ENCODE measurements at places on chromosomes 1 and 21.
A peak's percentile ranks its signal among the peaks of the same experiment; 100 is the strongest.

- no peak for DNase-seq
These were observed 51.0 kb downstream of the ADARB1 start for GRCh38 chr21:45125357-45125756.

- no peak for DNase-seq
These were observed 157.3 kb downstream of the GRIK3 start for GRCh38 chr1:36876990-36877389.

DNA sequence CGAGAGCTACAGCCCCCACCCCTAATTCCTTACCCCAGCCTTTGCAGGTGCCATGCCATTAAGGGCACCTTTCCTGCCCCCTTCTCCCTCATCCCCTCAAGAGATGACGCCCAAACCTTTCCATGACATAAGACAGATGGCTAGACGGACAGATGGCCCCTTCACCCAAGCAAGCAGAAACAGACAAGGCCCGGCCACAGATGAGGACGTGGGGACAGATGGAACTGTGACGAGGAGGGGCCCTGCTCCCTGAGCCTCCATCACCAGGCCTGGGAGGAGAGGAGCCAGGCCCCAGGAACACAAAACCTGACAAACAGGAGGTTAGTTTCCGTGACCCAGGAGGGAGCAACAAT lies 24.7 kb upstream of the PEF1 start:
- no peak for DNase-seq

GRCh38 chr1:20431176-20431460 lies 54.9 kb downstream of the CAMK2N1 start:
- DNase-seq: no peak

DNA sequence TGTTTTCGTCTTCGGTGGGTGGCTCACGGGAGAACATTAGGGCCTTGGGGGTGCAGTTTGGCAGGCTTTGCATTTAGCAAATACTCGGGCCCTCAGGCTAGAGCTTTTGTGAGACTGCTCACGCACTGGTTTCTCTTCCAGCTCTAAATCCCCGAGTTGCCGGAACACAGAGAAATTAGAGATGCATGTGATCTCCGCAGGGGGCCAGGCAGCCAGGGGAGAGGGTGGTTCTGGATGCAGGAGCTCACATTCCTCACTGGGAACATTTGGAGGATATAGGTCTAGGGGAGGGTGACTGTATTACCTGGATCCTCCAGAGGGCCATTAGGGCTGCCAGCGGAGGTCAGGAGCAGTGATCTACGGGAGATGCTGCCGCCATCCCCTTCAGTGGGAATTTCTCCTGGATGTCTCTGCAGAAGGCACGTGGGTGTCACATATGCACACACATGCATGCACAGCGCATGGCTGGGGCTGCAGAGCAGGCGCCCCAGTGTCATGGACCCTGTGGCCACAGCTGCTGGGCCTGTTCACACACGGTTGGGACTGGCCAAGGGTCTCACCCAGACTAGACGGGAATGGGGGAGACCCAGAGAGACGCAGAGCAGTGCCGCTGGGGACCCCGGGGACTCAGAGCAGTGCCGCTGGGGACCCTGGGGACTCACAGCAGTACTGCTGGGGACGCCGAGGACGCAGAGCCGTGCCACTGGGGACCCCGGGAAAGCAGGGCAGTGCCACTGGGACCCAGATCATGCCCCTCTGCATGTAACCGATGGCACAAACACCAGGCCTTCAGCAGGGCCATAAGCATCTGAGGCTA lies 258.7 kb downstream of the CAMTA1 start:
- no peak for DNase-seq

- DNase-seq: peak; percentile 36
These were observed 34.2 kb upstream of the ABCD3 start for GRCh38 chr1:94383966-94384408.

GRCh38 chr1:85289848-85290335 lies 13.5 kb upstream of the BCL10 start:
- no peak for DNase-seq

- peak; percentile 39 for DNase-seq
These were observed 1.7 kb upstream of the CLDN14 start for GRCh38 chr21:36481639-36482038.

DNA sequence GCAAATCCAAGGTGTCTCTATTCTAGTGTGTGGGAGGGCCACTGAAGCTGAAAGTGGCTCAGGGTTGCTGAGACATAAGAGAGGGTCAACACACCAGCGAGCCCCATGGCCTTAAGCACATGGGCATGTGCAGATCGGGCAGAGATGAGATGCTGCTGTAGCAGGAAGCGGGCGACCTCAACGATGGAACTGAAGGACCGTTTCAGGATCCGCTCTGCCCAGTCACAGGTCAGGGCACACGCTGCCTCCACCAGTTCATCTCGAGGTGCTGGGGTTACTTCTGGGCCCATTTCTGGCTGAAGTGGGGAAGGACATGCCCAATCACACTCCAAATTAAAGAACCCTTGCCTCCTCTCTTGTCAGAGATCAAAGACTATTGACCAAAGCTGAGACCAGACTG lies 3.5 kb downstream of the RFX5 start:
- no peak for DNase-seq

DNA sequence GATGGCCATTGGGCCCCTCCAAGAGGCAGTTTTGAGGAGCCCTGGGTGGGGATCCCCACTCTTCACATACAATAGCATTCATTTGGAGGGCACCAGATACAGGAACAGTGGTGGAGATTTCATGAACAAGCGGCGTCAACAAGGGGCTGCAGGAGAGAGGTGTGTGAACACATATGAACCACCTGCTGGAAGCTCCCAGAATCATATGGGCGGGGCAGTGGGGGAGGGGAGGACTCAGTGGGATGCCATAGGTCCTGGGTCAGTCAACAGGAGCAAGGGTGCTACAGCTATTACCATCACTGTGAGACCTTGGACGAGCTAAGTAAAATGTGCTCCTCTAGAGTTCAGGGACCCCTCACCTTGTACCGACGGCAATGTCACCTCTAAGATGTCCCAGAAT lies 100.4 kb upstream of the IRF2BP2 start:
- no peak for DNase-seq

DNA sequence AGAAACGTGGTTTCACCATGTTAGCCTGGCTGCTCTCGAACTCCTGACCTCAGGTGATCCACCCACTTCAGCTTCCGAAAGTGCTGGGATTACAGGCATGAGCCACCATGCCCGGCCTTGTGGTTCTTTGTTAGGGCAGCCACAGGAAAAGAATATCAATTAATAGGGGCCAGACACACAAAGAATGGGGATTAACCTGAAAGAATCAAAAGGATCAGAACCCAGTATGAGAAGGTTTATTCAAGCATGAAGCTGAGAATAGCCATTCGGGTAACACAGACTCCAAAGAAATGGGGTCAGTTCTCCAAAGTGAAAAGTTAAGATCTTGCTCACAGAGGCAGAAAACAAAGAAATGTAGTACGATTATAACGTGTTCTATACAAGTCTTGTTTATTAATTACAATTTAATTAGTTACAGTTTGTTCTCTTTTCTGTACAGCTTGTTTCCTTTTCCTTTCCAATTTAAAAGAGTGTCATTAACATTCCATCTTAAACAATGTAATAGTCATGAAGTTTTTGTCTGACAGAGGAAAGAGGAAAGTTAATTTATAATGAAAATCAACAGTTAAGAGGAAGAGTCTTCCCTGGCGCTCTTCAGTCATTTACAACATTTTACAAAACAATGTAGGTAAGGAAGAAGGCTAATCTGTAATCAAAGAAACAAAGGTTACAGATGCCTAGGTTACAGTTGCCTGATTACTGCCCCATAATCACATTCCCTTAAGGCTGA lies 51.3 kb upstream of the SLC45A1 start:
- DNase-seq: no peak

DNA sequence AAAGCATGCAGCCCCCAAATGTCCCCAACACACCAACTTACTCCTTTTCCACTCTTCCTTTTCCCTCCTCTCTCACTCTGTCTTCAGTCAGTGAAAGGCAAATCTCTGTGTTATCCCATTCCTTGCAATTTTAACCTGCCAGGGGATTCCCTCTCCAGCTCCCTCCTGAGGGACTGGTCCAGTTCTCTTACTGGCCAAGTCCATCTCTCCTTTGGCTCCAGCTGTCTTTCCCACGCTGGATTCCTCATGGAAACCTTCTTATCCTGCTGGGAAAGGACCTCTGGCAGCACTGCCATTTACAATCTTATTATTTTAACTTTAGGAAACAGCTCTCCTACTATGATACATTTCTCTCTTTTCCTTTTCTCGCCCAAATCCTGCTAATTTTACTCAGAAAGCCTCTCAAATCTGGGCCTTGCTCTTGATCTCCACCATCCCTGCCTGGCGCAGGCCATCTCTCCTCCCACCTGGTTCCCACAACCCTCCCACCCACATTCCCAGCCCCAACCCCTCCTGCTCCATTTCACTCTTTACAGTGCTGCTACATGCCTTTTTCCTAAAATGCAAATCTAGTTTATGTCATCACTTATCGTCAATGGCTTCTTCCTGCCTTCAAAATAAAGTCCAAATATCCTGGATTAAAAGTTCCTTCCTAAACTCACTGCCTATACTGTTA lies 72.7 kb upstream of the CNN3 start:
- DNase-seq: no peak

- no peak for DNase-seq
These were observed 83.2 kb upstream of the CNTN2 start for GRCh38 chr1:204959836-204960235.

GRCh38 chr21:32520875-32521735 lies 64.2 kb downstream of the TCP10L start:
- DNase-seq: no peak

- DNase-seq: no peak
These were observed 229.7 kb upstream of the IRF2BP2 start for GRCh38 chr1:234839663-234840062.

- DNase-seq: no peak
These were observed 76.2 kb upstream of the TMEM51 start for GRCh38 chr1:15077384-15077783.

GRCh38 chr21:15567191-15567590 lies 162.6 kb upstream of the USP25 start:
- DNase-seq: no peak

DNA sequence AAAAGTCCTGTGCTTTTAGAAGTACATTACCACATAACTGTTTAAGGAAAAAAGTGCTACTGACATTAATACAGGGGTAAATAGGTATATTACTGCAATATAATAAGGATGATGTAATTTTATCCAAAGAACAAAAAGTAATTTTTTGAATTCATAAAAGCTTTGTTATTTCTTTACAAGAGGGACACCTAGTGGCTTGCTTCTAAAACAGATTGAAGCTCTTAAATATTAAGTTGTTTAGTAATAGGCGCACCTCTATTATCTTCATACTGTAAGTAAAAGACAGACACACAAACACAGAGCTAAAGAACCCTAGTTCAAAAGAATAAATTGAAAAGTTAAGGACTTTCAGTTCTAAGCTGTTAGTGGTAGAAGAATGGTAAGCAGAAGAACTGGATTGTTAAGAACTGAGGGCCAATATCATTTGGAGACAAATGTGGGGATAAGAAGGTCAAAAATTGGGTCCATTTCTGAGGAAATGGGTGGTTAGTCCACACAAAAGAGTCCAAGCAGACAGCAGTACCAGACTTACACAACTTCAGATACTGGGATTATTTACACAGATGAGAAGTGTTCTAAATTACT lies 15.4 kb downstream of the ZNHIT6 start:
- no peak for DNase-seq

All from HuH-7 (cell line).